ENCODE measurements at places on chromosomes 4 and X.

GRCh38 chrX:152819732-152820131, 10.8 kb downstream of the CETN2 start:
- DNase-seq: no peak

DNA sequence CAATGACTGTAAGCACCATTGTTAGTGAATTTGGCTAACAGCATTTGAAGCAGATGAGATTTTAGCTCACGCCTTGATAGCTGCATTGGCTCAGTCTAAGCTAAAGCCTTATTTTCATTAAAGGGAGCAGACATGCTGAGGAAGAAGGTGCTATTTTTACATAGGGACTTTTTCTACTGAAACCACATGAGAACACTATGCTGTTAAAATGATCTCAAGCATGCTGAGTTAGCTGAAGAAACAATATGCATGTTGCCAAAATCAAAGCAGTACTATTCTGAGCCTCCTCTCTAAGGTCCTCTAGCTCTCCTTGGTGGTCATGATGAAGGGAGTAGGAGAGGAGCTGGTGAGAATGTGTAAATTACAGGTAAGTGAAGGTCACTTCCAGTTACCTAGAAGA, 134.4 kb upstream of the JADE1 start:
- no peak for DNase-seq

- DNase-seq: no peak
Observed at GRCh38 chr4:178296669-178297068, 854.4 kb upstream of the AGA start.

- DNase-seq: no peak
Observed at GRCh38 chr4:140736669-140737343, 19.4 kb downstream of the TBC1D9 start.

- no peak for DNase-seq
Observed at GRCh38 chr4:60345392-60345791, 854.7 kb upstream of the ADGRL3 start.

- no peak for DNase-seq
Observed at GRCh38 chr4:60655356-60655755, 544.8 kb upstream of the ADGRL3 start.

DNA sequence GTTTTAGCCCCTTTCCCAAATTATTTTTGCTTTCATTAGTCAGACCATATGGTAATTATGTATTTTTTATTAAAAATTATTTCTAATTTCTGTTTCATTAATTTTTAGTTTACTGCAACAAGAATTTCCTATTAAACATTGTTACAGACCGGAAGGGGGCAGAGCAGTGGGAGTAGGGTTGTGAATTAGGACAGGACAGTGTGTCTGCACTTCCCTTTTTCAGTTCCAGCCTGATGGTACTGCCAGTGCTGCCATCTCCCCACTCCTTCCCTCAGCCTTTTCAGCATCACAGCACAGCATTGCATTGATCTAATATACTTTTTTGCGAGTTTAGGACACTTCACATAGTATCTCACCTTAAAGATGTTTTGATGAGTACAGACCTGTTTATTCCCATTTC, 76.5 kb downstream of the STIM2 start:
- DNase-seq: no peak

DNA sequence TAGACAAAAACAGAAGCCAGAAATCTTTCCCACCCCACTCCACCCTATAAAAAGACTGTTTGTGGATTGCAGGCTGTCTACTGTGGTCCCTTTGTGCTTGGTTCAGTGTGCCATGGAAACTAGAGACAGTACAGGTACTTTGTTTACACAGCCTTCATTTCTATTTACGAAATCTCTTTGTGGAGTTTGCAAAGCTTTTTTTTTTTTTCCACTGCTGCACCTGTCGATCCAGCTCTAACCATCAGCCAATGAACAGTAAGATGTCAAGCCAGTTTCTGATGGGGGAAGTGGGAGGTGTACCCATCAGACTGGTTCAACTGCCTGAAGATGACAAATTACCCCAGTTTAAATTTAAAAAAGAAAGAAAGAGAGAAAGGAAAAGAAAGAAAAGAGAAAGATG, 20.2 kb upstream of the LRBA start:
- DNase-seq: peak; percentile 86

DNA sequence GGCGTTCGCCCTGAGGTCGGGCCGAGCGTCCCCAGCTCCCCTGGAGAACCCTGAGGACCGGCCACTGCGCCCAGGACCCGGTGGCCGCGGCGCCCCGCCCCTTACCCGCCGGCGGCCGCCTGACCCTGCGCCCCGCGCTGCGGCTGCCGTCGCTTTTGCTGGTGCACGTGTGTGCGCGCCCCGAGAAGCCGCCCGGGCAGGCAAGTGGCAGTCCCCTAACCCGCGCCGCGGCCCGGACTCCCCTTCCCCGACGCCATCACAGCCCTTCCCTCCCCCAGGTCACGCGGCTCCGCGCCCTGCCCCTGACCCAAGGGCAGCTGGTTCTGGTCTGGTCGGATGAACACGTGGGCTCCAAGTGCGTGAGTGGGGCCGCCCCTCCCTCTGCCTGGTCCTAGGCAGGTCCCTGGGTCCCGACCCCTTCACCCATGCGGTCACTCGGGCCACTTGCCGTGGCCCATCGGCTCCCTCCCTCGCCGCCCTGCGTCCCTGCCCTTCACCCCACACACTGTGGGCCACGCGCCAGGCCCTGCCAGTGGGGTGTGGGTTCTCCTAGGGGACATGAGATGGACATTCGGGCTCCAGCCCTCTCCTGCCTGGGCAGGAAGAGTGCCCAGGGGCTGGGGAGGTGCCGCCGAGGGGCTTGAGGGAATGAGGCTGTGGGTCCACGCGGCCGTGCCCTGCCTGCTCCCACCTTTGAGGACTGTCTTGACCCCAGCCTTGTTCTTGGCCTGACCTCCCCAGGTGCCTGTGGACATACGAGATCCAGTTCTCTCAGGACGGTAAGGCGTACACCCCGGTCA, 8.0 kb upstream of the FGFRL1 start:
- DNase-seq: no peak

DNA sequence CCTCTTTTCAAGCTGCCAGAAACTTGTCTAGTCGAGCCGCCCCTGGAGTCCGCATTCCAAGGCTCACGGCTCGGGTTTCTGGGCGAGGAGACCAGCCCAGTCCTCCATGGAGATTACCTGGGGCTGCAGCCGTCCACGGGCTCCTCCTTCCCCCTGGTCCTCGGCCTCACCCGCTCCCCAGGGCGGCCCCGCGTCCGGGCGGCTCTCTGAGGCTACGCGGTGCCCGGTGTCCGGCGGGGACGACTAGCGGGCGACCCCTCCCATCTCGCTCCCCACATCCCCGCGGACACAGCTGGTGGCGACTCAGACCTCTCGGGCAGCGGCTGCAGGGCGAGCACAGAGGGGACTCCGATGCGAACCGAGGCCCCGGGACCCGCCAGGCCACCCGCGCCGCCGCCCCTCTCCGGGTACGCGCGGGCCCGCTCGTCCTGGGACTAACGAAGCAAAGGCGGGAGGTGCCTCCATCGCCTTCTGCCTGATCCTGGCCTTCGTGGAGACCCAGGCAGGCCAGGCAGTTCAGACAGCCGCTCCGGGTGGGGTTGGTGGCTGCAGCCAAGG, 159.4 kb downstream of the TRAM1L1 start:
- no peak for DNase-seq

- no peak for DNase-seq
Observed at GRCh38 chrX:9610771-9611392, 146.0 kb downstream of the TBL1X start.

GRCh38 chr4:152680988-152681603, 1.3 kb upstream of the TMEM154 start:
- no peak for DNase-seq

GRCh38 chr4:101345596-101346350, 1.6 kb downstream of the PPP3CA start:
- peak; percentile 31 for DNase-seq

DNA sequence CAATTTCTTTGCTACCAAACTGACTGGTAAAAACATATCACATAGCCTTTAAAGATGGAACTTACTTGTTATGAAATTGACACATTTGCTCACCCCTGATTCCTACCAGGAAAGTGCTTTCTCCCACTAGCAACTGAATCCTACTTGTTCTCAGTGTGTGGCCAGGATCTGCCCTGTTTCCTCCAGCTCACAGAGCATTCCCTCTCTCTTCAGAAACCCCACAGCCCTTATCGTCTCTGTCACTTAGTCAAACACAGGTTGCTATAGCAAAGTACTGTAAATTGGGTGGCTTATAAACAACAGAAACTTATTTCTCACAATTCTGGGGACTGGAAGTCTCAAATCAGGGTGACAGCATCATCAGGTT, 265.2 kb upstream of the BOD1L1 start:
- no peak for DNase-seq

- no peak for DNase-seq
Observed at GRCh38 chr4:3122081-3122563, 47.6 kb downstream of the HTT start.

- no peak for DNase-seq
Observed at GRCh38 chrX:30183554-30183953, 31.8 kb upstream of the MAGEB2 start.

DNA sequence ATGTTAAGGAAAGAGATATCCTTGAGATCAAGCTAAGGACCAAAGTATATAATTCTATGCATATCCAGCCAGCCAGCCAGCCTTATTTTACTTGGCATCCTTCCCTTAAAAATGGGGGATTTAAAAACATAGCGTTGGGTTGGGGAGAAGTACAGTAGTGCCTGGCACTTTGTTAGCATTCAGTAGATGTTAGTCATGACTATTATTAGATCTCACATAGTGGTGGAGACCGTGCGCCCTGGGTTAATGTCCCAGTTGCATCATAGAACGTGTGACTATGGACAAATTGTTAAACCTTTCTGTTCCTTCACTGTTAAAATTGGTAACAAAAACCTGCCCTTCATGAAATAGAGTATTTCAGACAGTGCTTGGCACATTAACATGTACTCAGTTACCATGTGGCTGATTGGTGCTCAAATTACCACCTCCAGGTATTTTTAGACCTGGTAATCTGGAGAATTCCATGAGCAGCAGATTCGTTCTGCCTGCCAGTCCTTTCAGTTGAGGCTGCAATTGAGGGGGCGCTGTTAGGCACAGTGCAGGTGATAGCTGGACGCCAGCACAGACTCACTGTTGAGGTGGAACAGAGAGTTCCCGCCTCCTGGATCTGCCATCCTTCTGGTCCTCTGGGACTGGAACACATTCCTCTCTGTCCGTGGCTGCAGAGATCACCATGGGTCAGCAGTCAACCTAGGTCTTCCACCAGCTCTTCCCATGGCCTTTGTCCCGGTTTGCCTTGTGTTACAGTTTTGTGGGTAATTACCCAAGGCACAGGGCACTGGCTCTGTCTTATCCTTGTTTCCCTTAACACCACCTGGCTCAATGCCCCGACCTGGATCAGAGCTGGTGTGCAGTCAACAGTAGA, 31.7 kb downstream of the RBBP7 start:
- DNase-seq: no peak

DNA sequence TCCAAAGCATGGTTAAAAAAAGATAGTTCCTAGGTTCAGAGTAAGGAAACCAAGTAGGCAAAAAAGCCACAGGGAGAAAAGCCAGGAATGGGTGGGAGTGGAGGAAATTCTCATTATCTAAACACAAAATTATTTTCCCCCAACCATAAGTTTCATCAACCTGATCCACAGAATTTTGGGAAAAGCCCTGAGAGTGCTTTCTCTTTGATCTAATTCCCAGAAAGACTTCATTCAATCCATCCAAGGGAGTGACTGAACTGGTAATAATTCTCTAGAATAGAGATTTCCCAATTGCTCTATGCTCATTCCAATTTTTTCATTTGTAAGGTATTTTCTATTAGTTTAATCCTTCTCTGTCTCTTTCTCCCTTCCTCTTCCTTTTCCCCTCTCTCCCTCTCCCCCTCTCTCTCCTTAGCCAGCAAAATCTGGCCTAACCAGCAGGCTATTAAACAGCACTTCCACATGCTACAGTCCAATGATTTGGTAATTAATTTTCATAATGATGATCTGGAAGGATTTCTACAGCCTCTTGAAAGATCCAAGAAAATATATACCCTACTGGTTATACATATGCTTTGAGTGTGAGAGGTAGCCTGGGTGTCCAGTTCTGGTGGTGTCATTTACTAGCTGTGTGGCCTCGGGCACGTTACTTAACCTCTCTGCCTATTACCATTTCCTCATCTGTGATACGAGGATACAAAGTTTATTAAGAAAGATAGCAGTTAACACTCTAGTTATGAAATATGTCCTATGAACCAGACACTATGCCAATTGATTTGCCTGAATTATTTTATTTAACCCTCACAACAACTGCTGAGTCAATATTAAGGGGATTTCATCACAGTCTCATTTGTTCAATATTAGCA, 251.5 kb upstream of the RASGEF1B start:
- no peak for DNase-seq

GRCh38 chrX:97846718-97847237, 963.1 kb downstream of the RPA4 start:
- DNase-seq: no peak

GRCh38 chr4:175070444-175070843, 152.3 kb downstream of the ADAM29 start:
- no peak for DNase-seq

DNA sequence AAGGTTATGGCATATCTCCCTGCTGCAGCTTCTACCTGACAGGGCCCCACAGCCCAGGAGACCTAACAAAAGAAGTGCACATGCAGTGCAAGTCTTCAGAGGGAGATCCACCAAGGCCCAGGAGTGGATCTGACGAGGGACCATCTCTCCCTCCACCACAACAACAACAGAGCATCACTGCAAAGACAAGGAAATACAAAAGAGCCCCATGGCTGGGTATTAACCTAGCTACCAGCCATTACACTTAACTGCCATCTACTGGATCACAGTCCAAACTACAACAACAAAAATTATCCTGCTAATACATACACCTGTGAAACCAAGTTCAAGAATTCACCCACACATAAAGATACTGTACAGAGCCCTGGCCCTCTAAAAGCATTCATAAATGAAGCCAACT, 280.2 kb upstream of the SLC7A11 start:
- no peak for DNase-seq

GRCh38 chr4:146458594-146458993, 63.1 kb downstream of the SLC10A7 start:
- DNase-seq: no peak

GRCh38 chr4:119093042-119093827, 42.4 kb upstream of the MYOZ2 start:
- DNase-seq: no peak

DNA sequence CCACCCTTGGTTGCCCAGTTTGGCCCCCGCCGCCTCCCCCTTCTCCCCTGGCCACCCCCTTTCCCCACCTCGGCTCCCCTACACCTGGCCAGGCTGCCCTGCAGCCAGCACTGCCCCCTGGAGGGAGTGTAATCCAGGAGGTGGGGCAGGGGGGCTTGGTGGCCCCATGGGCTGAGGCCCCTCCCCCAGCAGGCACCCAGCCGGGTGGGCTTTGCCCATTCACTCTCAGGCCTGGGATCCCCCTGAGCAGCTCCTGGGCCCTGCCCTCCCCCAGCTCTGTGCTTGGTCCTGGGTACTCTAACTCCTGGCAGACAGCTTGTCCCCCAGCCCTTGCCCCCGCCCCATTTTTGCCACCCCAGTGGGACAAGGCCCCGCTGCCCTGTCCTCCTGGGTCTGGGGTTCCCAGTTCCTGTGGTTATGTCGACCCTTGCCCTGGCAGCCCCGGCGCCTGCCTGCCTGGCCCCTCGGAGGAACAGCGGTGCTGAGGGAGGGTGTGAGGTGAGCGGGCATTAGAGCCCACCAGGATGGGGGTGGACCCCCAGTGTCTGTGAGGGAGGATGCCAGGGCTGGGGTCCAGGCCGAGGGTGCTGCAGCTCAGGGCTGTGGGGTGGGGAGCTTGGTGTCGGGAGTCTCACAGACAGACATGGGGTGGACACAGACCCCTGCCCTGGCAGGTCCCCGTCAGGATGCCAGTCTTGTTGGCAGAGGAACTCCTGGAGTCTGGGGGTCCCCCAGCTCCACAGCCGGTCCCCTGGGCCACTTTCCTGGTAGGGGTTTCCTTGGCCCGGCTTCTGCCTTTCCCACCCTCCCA, 10.2 kb downstream of the NAT8L start:
- DNase-seq: no peak

- no peak for DNase-seq
Observed at GRCh38 chrX:140710710-140711109, 1.2 kb downstream of the LINC00632 start.

Measured in NCI-H1930 (cell line).